ENCODE measurements at places on chromosomes 12 and 14.
A peak's percentile ranks its signal among the peaks of the same experiment; 100 is the strongest.

DNA sequence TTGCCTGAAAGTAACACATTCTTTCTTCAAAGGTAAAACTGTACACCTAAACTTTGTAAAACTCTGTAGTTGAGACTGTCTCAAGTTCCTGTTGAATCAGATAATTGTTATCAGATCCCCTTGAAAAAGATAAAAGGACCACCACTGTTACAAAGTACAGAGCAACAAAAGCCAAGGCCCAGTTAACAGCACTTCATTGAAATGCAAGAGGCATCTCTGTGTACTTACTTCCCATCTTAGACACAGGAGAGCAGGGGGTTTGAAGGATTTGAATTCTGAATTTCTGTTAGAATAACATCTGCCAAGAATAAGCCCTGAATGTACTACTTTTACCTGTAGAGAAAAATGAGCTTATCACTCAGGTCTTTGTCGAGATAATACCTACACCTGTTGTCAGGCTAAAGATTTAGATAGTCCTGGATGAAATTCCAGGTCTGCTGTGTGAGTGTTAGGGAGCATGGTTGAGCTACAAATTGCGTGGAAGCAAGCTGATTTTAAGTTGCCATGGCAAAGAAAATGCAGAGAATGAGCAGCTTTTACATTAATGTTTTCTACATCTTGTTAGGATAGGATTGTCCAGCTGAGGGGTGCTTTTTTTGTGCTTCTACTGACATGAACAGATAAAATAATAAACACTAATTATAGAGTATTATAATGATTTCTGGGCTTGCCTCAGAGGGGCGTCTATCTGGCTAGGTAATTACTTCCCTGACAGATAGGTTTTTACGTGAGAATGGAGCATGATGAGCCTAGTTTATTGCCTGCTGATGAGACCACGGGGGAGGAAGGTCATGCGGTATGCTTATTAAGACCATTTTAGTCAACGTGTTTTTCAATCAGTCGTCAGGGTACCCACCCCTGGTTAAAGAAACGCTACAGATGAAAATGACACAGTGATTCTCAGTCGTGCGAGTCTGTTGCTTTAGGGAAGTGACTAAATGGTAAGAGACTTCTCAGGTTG is 309.2 kb downstream of the PAWR start:
- peak; percentile 29 for DNase-seq

DNA sequence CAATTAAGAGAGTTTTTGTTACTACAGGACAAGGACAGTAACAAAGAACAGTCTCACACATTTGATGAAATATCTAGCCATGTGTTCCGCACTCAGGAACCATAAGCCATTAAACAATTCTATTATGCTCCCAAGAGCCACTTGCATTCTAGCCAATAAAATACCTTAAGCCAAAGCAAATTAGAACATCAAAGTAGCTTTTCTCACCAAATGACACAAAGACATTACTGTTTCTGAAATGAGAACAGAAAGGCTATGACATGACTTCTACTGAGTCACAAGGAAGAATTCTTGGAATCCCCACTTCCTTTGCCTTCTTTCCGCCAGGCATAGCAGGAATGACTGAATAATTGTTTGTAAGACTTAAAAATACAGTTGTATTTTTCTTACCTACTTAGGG is 445.8 kb downstream of the ATP23 start:
- DNase-seq: no peak

GRCh38 chr12:108619369-108620160 is 14.1 kb downstream of the SELPLG start:
- no peak for DNase-seq

DNA sequence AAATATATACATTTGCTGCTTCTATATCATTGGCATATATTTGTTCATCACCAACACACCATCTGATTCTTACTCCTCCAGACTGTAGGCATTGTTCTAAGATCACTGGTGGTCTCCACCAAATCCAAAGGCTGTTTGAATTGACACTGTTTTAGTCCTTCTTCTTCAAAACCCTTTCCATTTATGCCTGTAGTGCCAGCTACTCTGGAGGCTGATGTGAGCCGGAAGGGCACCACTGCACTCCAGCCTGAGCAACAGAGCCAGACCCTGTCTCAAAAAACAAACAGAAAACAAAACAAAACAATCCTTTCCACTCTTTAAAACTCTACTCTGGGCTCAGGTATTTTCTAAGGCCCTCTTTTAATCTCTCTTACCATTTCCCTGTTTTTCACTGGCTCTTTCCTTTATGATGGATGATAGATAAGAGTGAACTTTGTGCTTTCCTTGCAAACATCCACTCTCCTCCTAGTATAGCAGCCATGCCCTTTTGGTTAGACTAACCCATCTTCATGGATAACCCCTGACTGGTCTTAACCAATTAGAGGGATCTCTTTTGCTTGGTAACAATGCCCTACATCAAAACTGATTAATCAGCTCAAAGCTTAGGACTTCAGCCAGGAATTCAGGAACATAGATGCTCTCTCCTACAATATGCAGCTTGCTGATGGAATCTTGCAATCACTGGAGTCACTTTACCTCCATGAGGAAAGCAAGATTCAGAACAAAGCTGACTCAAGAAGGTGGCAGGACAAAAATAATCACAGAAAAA is 24.9 kb downstream of the SPTSSA start:
- no peak for DNase-seq

- no peak for DNase-seq
Observed at GRCh38 chr14:94411638-94412037, 23.2 kb upstream of the SERPINA1 start.

DNA sequence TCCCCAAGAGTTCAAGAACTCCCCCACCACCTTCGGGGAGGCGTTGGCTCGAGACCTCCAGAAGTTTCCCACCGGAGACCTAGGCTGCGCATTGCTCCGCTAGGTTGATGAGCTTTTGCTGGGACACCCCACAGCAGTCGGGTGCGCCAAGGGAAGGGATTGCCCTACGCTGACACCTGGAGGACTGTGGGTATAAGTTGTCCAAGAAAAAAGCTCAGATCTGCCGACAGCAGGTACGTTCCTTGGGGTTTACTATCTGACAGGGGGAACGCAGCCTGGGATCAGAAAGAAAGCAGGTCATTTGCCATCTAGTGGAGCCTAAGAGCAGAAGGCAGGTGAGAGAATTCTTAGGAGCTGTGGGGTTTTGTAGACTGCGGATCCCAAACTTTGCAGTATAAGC is 98.8 kb downstream of the FRMD6 start:
- no peak for DNase-seq

DNA sequence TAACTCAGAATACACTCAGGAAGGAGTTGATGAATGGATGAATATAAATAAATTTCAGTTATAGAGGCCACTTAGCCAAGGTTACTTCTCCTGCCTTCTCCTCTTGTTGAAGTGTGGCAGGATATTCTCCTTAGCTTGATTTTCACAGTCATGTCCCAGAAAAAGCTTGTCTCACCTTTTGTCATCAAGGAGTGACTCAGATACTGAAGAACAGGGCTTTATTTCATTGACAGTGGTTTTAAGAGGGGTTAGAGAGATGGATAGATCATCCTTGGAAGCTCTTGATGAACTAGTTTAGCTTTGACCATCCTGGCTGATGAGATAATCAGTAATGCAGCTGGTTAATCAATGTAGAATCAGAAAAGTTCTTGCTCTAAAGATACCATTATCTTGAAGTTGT is 35.0 kb upstream of the CFAP54 start:
- no peak for DNase-seq

GRCh38 chr12:123532808-123533649 is 490 bp downstream of the RILPL1 start:
- DNase-seq: no peak

DNA sequence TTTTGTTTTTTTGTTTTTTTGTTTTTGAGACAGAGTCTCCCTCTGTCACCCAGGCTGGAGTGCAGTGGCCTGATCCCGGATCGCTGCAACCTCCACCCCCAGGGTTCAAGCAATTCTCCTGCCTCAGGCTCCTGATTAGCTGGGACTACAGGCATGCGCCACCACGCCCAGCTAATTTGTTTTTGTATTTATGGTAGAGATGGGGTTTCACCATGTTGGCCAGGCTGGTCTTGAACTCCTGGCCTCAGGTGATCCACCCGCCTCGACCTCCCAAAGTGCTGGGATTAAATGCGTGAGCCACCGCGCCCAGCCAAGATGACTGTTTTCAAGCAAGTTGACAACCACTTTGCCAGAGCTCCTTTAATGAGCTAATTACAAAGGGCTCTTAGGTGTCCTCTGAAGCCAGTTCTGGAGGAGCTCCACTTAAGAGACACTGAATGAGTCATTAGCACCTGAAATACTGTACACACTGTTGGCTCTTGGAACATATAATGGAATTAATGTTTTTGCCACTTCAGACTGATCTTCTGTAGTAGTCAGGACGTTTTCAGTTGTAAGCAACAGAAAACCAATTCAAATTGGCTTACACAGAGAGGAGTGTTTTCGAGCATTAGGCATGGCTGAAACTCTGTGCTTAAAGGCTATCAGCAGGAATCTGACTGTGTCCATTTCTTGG is 55.4 kb upstream of the MED13L start:
- DNase-seq: peak; percentile 28

DNA sequence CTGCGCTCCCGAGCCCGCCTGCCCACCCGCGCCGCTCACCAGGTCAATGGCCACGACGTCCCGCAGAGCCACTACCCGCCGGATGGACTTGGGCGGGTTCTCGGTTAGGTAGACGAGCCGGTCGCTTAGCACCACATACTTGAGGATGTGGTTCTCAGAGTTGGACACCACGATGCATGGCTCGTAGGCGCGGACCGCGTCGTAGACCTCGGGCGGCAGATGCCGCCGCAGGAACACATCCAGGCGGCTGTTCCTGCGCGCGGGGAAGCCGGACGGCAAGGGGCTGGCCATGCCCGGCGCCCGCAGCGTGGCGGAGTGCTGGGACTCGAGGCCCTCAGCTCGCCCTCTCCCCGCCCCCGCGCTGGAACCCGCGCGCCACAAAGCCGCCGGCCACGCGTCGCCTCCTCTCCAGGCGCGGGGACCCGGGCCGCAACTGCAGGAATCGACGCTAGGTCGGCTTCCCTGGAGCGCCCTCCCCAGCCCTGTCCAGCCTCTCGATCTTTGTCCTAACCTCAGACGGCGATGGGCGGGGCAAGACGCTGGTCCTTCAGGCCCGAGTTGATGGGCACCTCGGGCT is at the start of gene C12orf56:
Gene C12orf56, minus strand, starts transcription at position 484 of the 577 bp plus-strand sequence. Its CDS starts 193 bp downstream, at position 291.
- DNase-seq: peak; percentile 43

DNA sequence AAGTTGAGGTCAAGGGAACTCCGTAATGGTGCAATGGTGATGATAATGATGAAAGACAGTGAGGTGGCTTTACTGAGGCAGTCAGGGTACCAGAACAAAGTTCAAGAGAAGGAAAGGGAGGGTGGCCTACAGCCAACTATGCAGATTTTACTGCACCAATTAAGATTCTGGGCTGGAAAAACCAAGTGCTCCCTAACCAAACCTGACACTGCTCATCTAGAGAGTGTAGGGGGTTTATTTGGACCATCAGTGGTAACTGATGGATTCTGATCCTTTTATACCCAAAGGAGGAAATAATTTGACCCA is 387 bp downstream of the LRRC9 start:
- no peak for DNase-seq

DNA sequence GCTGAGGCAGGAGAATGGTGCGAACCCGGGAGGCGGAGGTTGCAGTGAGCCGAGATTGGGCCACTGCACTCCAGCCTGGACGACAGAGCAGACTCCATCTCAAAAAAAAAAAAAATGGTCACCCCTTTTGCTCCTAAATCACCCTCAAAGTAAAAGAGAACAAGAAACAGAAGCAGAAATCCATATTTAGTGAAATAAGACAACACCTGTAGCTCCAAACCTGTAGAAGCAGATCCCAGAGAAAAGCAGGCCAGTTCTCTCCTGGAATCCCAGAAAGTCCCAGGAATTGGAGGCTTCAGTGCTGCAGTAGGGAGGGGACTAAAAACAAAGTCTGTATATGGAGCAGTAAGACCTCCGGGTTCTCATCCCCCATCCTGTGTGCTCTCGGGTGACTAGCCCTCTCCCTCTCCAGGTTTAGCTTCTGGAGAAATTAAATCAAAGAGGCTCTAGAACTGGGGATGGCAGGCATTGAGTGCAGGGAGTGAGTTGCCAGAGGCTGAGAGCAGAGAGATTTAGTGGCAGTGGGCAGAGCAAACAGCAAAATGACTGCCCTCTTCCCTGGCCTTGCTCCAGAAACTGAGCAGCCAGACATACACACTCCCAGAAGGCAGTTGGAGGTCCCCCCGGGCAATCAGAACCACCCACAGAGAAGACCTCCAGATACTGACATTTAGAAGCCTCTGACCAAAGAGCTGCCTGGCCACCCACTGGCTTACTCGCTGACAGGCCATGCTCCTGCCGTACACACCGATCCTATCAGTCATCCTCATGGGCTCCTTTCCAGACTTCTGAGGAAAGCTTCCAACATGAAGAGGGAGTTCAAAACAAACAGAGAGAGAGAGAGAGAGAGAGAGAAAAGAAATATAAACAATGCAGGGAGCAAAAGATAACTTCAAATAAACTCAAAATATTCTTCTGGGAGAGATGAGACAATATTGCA is 6.3 kb upstream of the MLXIP start:
- DNase-seq: no peak

GRCh38 chr14:39957987-39958386 is 525.8 kb upstream of the FBXO33 start:
- no peak for DNase-seq

GRCh38 chr12:119157528-119157927 is 21.2 kb upstream of the HSPB8 start:
- no peak for DNase-seq

DNA sequence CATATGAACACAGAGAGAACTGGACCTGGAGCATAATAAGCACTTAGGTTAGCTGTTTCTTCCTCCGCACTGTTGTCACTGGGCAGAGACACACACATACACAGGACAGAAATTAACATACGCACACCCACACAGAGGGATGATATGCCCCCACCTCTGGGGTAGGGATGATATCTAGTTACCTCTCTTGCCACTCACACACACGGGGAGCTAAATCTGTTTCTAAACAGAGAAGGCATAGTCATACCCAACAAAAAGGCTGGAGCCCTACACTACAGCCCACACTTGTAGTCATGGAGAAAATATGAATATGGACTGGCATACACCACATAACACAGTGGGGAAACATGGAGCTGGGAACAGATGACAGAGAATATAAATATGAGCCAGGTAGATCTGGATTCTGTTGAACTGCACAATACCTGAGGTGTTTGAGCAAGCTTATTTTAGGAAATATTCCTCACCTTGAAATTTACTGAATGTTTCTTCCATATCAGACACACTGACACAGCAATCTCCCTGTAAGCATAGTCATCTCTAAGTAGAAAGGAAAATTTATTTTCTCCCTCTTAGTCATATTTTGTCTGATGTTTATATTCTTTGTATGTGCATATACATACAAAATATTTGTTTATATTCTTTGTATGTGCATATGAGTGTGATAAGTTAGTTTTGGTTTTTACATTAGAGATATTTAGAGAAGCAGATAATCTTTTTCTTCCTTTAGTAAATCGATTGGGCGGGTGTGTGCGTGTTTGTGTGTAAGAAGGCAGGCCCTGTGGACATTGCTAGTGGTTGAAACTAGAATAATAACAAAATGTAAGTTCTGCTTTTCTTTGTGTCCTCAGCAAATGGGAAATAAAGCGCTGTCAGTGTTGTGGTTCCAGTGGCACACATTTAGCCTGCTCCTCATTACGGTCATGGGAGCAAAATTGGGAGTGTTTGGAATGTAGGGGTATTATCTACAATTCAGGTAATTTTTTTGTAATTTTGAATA is 20.9 kb upstream of the SCFD1 start:
- DNase-seq: no peak

Data from NCI-H1436 (cell line).